ENCODE measurements at places on chromosomes 3 and 15.

GRCh38 chr15:91885714-91886270, 32.3 kb downstream of the SLCO3A1 start:
- peak; percentile 87 for DNase-seq

DNA sequence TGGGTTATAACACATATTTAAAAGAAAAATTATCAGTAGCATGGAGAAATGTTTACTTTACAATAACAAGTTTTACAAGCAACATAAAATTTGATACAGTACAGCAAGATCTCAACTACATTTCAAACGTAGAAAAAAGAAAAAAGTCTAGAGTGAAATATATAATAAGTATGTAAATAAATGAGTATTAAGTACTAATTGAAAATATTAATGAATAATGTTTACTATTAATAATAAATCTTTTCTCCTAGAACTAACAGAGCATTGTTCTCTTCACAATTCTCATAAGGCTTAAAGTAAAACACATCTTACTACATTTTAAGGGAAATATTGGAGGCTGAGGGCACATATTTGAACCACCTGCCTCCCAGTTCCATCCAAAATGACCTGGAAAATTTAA, 72.1 kb downstream of the TMEM212 start:
- no peak for DNase-seq

DNA sequence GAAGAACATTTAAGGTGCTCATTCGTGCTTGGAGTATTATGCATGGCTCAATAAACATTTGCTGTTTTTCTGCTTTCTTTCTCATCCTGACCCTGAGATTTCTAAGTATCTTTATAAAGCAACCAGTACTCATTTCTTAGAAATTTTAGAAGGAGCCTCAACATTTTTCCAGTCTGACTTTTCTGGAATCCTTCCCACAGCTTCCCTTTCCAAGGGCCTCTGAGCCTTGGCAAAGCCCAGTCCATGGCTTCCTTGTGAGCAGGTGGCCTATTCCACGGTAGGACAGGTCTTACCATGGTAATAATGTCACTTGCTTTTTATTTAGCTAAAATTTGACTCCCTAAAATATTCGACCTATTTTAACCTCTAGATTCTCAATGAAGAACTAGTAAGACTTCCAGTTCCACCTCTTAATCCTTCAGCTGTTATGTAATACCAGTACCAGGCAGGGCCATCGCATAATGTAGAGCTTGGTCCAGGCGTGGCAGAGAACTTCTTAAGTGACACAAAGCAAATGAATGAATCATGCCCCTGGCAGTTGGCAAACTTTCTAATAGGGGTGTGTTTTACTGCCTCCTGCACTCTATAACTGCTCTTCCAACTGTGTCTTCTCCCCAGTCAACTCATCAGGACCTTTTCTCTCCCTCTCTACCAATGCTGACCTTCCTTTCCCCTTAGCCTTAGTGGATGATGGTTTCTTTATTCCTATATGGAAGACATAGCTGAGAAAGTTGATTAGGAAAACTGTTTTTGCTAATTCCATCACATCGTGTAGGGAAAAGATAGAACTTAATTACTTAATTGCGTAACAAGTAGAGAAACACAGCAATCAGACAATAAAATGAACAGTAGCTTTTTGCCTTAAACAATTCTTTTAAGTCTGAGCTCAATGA, 894 bp upstream of the TM4SF4 start:
- peak; percentile 63 for DNase-seq

DNA sequence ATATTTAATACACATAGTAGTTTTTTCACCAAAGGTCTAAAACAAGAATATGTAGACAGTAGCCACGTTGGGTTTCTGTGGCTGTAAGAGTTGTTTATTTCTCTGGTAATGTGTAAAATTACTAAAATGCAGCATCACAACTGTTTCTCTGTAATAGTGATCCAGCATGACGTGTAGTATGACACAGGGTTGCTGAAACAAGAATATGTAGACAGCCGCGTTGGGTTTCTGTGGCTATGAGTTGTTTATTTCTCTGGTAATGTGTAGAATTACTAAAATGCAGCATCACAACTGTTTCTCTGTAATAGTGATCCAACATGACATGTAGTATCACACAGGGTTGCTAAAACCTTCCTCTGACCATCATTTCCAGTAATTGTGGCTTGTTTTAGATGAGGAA, 153.6 kb upstream of the ZNF717 start:
- no peak for DNase-seq

DNA sequence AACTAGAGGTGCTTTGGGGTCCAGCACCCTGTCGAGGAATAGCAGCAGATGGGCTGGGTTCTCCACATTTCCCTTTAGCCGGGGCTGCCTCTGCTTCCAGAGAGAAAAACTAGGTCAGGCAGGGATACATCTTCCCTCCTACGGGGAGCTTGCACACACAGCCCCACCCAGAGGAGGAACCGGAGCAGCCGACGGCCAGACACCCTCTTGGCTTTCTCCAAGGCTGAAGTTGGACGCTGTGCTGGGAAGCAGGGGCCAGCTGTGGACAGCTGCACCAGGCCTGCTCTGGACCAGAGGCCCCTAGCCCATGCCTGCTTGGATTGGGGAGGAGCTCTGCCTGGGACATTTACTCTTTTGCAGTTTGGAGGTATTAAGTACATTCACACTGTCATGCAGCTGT, 44.7 kb upstream of the NR2C2 start:
- no peak for DNase-seq

- no peak for DNase-seq
These were observed 488.6 kb downstream of the MAGI1 start for GRCh38 chr3:65550137-65550536.

DNA sequence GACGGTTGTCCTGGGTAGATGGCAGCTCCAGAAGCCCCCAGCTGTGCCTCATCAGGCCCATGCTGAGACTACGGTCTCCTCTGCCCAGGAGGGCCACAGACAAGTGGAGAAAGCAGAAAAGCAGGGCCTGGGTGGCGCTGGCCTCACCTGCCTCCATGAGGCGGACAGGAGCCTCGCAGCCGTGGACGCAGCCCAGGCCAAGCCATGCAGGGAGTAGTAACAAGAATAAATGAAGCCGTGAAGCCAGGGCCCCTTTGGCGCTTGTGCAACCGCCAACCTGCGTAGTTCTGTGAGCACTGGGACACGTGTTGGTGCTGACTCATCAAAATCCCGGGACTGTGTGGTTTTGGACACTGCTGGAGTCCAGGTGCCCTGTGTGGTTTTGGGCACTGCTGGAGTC, 12.3 kb upstream of the MUC4 start:
- DNase-seq: no peak

GRCh38 chr3:47365213-47366153, 15.3 kb upstream of the PTPN23 start:
- DNase-seq: peak; percentile 39

DNA sequence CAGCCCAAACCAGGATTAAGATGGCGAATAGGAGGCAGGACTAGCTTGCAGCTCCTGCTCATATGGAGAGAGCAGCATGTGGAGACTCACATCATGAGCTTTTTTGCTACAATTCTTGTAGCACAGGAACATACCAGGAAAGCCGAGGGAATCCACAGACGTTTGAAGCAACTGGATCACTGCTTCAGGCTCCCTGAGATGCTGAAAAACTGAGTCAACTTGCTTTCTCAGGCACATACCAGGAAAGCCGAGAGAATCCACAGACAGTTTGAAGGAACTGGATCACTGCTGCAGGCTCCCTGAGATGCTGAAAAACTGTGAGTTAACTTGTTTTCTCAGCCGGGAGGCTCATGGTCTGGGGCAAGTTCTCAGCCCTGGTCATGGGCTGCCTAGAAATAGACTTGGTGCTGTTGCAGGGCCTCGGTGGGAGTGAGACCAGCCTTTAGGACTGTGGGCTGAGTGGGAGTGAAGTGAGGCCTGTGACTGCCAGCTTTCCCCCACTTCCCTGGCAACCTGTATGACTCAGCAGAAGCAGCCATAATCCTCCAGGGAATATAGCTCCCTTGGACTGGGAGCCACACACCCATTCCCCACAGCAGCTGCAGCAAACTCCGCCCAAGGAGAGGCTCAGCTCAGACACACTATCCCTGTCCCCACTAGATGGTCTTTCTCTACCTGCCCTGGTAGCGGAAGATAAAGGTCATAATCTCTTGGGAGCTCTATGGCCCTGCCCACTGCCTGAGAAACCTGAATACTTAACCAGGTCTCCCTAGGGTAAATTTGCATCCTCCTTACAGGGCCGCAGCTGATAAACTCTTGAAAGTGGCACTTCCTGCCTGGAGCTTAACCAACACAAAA, 51.9 kb upstream of the PFN2 start:
- DNase-seq: no peak

GRCh38 chr3:45224824-45225464, 1.1 kb downstream of the TMEM158 start:
- peak; percentile 91 for DNase-seq

DNA sequence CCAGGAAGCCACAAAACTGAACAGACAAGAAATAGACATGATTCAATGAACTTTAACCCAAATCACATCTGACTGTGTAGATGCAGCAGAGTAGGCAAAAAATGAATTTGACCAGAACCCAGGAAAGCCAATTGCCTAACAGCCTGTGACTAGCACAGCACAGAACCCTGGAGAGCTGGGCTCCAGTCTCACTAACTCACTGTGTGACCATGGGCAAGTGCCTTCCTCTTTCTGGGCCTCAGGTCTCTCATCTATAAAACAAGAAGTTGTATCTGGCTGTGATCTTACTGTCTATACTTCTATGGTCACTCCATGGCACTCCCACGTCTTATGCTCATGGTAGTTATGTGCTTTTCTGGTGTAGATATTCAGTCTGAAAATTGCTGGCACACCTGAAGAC, 48.1 kb upstream of the USP3 start:
- DNase-seq: peak; percentile 50

- DNase-seq: no peak
These were observed 30.2 kb upstream of the LCTL start for GRCh38 chr15:66595931-66596545.

- DNase-seq: no peak
These were observed 462.8 kb downstream of the TUSC7 start for GRCh38 chr3:117172426-117172825.

DNA sequence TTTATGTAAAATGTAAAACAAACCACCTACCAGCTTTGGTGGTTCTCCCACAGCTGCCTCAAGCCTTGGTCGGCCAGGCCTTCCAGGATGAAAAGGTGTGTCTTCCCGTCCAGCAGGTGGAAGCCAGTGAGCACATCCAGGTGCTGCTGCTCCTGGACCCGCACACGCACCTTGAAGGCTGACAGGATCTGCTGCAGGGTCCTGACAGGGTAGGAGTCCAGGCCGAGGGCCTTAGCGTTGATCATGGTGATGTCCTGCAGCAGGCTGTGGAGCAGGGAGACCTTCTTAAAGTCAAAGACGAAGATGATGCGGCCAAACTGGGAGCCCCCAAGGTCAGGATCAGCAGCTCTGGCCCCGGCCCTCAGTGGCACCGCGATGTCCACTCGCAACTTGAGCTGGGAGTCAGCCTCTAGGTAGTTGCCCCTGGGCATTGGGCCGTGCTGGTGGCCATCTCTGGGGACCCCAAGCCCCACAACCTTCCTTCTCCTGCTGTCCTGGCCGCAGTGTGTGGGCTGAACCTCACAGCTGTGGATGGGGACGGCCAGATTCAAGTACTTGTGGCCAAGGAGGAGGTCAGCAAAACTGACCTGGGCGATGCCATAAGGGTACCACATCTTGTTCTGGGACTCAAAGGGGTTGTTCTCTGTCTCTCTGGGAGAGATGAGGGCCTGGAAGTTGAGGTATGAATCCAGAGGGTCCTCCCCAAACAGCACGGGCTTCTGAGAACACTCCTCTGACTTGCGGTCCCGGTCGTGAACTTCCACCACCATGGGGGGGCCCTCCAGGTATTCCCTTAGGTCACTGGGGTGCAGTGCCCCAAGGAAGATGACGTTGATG, 48.6 kb downstream of the CFAP92 start:
- no peak for DNase-seq

DNA sequence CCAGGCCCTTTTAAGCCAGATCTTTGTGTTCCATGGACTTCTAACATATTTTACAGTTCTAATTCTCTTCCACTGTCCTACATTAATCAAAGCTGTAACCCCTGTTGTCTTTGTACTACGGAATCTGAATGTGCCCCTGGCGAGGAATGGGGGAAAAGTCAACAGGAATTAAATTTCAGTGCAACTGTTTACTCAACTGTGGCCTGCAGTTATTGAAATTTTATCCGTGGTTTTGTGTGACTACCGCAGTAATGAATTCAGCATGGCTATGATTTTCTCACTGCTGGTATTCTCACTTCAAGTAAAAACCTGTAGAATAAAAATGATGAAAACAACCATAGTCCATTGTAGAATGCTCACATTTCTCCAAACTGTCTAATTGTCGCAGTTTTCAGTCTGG, 388.0 kb downstream of the FOXP1 start:
- DNase-seq: no peak

- DNase-seq: peak; percentile 69
These were observed 26.9 kb downstream of the BMF start for GRCh38 chr15:40081691-40082194.

DNA sequence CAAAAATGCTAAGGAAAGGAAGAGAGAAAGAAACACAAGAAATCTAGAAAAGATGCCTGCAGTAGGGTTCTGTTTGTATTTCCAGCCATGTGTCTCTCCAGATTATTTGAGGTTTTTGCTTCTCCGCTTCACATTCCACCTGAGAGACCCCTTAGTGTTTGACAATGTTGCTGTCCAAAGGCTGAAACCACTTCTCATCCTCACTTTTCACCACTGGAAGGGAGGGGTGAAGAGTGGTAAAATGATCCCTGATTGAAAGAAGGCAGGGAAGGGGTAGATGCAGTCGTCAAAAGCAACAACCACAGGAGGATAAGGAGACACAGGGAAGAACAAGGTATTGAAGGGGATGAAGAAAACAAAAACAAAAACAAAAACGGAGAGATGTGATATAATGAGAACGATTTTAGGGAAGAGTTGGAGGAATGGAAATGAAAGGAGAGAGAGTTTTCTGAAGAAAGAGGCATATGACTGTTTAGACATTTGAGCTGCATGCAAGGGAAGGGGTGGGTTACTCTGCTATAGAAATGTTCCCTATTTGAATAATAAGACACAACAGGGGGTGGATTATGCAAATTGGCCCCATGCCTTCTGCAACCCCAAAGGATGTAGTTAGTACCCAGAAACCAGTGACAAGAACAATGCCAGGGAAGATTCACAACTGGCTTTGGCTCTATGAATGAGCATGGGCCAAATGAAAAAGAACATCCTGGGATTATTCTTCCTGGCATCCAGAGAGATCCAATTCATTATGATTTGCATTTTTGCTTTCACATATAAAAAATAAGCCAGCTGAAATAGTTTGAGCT, 235.9 kb downstream of the GAP43 start:
- DNase-seq: no peak

GRCh38 chr3:183551930-183552329, 3.6 kb downstream of the KLHL6 start:
- DNase-seq: peak; percentile 91
